Foreskin keratinocyte (primary cell): ENCODE measurements at places on chromosomes 6 and 20. TPM values are rescaled to one million over a fixed set of nuclear protein-coding genes. Genes with fewer than 3 reads are reported as not detected.

The PTCHD4 gene
- total RNA-seq, result 0.20 and 0.25 TPM in 2 replicates

The HEBP2 gene
- 60.8 and 69.4 TPM in 2 replicates for total RNA-seq

The APCDD1L gene
- 2.1 and 4.4 TPM in 2 replicates for total RNA-seq

The MAS1L gene
- not detected in 2 replicates for total RNA-seq

The TGM3 gene
- not detected in 2 replicates for total RNA-seq

The TINAG gene
- not detected in 2 replicates for total RNA-seq

The MOXD1 gene
- 1.6 and 4.0 TPM in 2 replicates for total RNA-seq

The BANF2 gene
- total RNA-seq, result not detected in 2 replicates

The C4A gene
- 1.7 and 1.8 TPM in 2 replicates for total RNA-seq

The ORC3 gene
- total RNA-seq, result 27.3 and 29.9 TPM in 2 replicates

The PRND gene
- not detected in 2 replicates for total RNA-seq

The SLC22A7 gene
- total RNA-seq, result not detected in 2 replicates

The ARFRP1 gene
- total RNA-seq, result 32.3 and 39.2 TPM in 2 replicates

The TOP1 gene
- total RNA-seq, result 70.0 and 75.8 TPM in 2 replicates

The FHL5 gene
- not detected in 2 replicates for total RNA-seq

The OPN5 gene
- not detected in 2 replicates for total RNA-seq

The MOG gene
- not detected in 2 replicates for total RNA-seq

The COL9A3 gene
- 10.1 and 10.8 TPM in 2 replicates for total RNA-seq

The HLA-DMA gene
- total RNA-seq, result 1.3 and 4.4 TPM in 2 replicates

The RAET1L gene
- 1.1 and 2.4 TPM in 2 replicates for total RNA-seq

The EPHA7 gene
- total RNA-seq, result under 0.01 TPM in 1 of 2 replicates, not detected in the other

The CAGE1 gene
- 0.07 and 0.20 TPM in 2 replicates for total RNA-seq

The RBL1 gene
- 14.5 and 15.1 TPM in 2 replicates for total RNA-seq

The BFSP1 gene
- total RNA-seq, result 1.4 and 1.8 TPM in 2 replicates

The GTSF1L gene
- not detected in 2 replicates for total RNA-seq

The FAM83D gene
- 38.1 and 51.8 TPM in 2 replicates for total RNA-seq

The KCNK16 gene
- not detected in 2 replicates for total RNA-seq

The SIM1 gene
- total RNA-seq, result not detected in 2 replicates

The SRSF12 gene
- total RNA-seq, result 0.32 and 0.51 TPM in 2 replicates

The CASS4 gene
- not detected in 2 replicates for total RNA-seq

The ADISSP gene
- 77.4 and 81.3 TPM in 2 replicates for total RNA-seq

The TCF15 gene
- not detected in 2 replicates for total RNA-seq

The CTSZ gene
- 123 and 140 TPM in 2 replicates for total RNA-seq

The NEURL2 gene
- 1.1 and 1.2 TPM in 2 replicates for total RNA-seq

The CD24 gene
- total RNA-seq, result 251 and 321 TPM in 2 replicates

The FOXC1 gene
- 3.5 and 5.0 TPM in 2 replicates for total RNA-seq

The PHACTR1 gene
- 1.2 and 1.9 TPM in 2 replicates for total RNA-seq

The SIRPB2 gene
- 0.28 and 0.48 TPM in 2 replicates for total RNA-seq

The KIF25 gene
- not detected in 2 replicates for total RNA-seq

The MAP1LC3A gene
- 3.9 and 4.9 TPM in 2 replicates for total RNA-seq

The MAP7 gene
- 20.8 and 25.4 TPM in 2 replicates for total RNA-seq

The SLC25A27 gene
- 2.6 and 3.8 TPM in 2 replicates for total RNA-seq

The XKR7 gene
- not detected in 2 replicates for total RNA-seq

The TRIM39 gene
- total RNA-seq, result 9.3 and 9.5 TPM in 2 replicates

The RHAG gene
- total RNA-seq, result not detected in 2 replicates

The HLA-DQB1 gene
- 1.7 and 3.3 TPM in 2 replicates for total RNA-seq

The ZSCAN23 gene
- 1.1 and 2.7 TPM in 2 replicates for total RNA-seq

The LRRC1 gene
- 22.5 and 23.6 TPM in 2 replicates for total RNA-seq

The CLDN20 gene
- total RNA-seq, result not detected in 2 replicates

The DNAAF9 gene
- 5.8 and 7.2 TPM in 2 replicates for total RNA-seq

The GSTA2 gene
- total RNA-seq, result not detected in 2 replicates

The C20orf204 gene
- total RNA-seq, result 0.18 and 0.34 TPM in 2 replicates

The TFAP2C gene
- 16.3 and 16.4 TPM in 2 replicates for total RNA-seq
